Inflammatory macrophage treated with lipopolysaccharide for 4 hours (primary cell): ENCODE measurements at places on chromosomes 3 and 15.

GRCh38 chr15:56734013-56734635, 815 bp upstream of the ZNF280D start:
- no peak for DNase-seq

DNA sequence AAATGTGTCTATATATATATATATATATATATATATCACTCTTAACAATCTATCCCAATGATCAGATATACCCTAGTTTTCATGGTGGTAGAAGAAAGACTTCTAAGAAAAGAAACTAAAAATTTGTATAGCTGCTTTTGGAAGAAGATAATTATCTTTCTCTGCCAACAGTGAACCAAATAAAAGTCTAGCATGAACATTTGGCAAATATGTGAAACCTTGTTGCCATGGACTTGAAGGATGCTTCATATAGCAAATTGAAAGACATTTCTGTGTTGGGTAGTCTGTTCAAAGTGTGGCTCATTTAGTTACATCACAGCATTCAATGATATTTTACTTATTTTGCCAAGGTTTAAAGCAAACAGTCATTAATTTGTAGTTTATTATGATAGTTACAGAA, 219.9 kb upstream of the NECTIN3 start:
- DNase-seq: no peak

GRCh38 chr3:188812198-188812597, 359.6 kb upstream of the TPRG1 start:
- DNase-seq: no peak

GRCh38 chr15:77629070-77630030, 3.4 kb downstream of the LINGO1 start:
- no peak for DNase-seq

DNA sequence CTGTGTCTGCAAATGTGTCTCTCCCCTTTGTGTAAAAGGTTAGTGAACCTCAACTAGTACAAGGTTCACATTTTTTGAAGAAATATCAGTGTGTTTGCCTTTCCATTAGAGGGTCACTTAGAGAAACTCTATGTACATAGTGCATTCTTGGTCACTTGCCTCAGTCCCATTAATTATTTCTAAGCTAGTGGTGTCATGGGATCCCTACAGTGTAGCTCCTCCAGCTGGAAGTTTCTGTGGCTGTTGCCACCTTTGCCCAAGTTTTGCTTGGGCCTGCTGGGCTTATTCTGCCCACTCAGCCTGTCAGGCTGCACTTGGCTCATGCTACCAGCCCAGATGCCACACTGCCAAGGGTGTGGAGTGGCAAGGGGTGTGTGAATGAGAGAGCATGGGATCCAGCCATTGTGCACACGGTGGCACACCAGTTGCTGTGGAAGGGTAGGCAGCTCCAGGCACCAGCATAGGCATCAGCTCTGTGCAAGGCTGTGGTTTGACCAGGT, 161.7 kb downstream of the ARPP21 start:
- DNase-seq: no peak
